RKO (cell line): ENCODE measurements at places on chromosomes 2 and 18.
A peak's percentile ranks its signal among the peaks of the same experiment; 100 is the strongest.

- DNase-seq = no peak
Measured at GRCh38 chr2:227462972-227463931, 8.7 kb upstream of the AGFG1 start.

- no peak for DNase-seq
Measured at GRCh38 chr18:21703241-21703820, 1.2 kb downstream of the ABHD3 start.

GRCh38 chr18:79949697-79950487 lies 1.6 kb downstream of the SLC66A2 start:
- DNase-seq = no peak

DNA sequence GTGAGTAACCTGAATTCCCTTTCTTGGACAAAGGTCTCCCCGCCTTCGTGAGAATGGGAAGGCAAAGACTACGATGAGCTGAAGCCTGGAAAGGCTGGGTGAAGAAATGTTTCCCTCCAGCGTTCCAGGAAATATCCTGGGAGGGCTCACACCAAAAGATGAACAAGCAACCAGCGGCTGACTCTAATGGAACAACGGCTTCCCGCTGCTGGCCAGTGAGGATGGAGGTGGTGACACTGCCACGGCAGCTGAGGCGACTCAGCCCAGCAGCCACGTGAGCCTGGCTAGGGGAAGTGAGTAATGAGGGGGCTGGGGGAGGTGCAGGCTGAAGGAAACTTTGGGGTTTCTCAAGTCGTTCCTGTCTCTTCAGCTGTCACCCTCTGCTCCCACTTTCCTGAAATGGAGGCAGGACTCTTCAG lies 105.0 kb upstream of the SMAD7 start:
- DNase-seq = peak; percentile 47

- DNase-seq = peak; percentile 8
Measured at GRCh38 chr2:59425247-59425646, 1128.2 kb downstream of the BCL11A start.

DNA sequence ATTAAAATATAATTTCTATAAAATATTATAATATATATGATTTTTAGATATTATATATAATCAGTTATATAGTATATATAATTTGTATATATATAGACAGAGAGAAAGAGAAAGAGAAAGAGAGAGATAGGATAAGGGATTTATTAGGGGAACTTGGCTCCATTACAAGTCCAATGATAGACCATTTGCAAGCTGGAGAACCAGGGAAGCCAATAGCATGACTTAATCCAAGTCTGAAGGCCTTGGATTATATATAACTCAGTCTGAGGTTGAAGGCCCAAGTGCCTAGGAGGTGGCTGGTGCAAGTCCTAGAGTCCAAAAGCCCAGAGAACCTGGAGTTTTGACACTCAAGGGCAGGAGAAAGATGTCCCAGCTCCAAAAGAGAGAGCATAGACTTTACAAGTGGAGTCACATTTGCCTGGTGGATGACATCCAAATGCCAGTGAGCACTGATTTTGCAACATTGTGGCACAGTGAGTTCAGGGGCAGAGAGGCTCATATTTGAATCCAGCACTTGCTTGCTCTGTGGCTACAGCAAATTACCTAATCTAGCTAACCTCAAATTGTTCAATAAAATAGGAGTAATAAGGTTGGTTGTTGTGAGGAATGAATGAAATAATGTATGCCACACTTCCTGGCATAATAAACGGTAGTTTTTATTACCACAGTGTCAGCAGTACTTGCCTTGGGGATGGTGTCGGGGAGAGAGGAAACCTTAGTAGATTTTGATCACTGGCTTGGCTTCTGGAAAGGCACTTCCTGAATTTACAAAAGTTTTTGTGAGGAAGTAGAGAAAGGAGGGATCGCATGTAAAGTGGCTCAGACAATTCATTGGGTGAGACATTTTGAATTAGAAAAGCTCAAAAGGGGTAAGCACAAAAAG lies 69.6 kb upstream of the CD28 start:
- DNase-seq = no peak

GRCh38 chr2:234492717-234493485 lies 4.0 kb downstream of the ARL4C start:
- no peak for DNase-seq

DNA sequence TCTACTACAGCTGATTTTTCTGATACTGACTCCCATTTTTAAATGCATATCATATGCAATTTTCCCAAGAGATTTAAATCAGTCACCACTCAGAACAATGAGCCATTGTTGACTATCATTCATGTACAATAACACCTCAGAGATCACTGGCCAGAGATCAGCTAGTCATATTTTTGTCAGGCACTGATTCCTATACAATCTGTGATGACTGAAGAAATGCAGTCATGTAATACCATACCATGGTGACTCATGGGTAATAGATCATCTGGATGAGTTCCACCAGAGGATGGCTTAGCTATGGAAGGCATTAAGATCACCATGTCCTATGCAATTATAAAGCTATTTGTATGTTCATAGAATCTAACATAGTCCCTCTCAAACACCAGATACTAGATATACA lies 285.7 kb upstream of the DCC start:
- DNase-seq = peak; percentile 13

- DNase-seq = no peak
Measured at GRCh38 chr2:29831560-29831959, 89.8 kb downstream of the ALK start.

DNA sequence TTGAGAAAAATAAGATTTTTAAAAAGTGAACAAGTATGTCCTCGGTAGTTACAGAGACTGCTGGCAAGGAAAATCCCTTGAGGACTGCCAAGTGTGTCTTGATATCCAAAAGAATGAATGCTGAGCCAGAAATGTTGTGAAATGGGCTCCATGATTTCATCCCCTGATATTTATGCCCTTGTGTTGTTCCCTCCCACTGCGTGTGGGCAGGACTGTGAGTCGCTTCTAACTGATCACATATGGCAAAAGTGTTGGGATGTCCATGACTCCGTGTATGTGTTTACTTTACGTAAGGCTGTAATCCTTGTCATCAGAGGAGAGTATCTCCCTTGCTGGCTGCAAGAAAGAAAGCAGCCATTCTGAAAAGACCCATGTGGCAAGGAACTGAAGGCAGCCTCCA lies 285.1 kb downstream of the SS18 start:
- no peak for DNase-seq

- DNase-seq = no peak
Measured at GRCh38 chr2:66488946-66489345, 54.0 kb downstream of the MEIS1 start.

GRCh38 chr2:38474021-38474456 lies 97.0 kb upstream of the ATL2 start:
- DNase-seq = no peak

DNA sequence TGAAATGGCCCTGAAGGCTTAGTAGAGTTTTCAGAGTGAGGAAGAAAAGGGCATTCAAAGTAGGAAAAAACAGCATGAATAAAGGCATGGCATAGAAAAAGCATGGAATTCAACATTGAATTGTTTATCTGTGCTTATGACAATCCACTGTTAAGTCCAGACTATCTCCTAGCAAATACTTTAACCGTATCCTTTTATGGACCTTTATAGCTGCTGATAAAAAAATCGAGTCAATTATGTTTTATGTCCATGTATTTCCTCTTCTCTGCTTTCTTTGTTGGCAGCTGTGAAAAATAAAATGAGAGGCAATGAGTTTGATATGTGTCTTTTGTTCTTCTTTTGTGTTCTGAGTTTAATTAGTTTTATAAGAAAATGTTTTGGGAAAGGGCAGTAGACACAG lies 70.4 kb downstream of the TDRD15 start:
- DNase-seq = no peak

DNA sequence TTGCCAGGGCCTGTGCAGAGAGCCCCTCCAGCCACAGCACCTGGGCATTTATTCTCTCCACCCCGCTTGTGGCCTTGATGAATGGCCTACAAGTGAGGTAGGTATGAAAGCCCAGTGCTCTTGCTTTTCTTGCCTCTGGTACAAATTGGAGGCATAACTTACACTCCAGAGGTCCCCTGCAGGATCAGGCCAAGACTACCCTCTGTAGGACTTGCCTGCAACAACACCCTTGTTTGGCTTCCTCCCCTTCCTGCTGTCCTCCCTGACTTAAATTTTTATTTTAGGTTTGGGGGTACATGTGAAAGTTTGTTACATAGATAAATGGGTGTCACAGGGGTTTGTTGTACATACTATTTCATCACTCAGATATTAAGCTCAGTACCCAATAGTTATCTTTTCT lies 95.7 kb downstream of the CDC42EP3 start:
- DNase-seq = no peak

DNA sequence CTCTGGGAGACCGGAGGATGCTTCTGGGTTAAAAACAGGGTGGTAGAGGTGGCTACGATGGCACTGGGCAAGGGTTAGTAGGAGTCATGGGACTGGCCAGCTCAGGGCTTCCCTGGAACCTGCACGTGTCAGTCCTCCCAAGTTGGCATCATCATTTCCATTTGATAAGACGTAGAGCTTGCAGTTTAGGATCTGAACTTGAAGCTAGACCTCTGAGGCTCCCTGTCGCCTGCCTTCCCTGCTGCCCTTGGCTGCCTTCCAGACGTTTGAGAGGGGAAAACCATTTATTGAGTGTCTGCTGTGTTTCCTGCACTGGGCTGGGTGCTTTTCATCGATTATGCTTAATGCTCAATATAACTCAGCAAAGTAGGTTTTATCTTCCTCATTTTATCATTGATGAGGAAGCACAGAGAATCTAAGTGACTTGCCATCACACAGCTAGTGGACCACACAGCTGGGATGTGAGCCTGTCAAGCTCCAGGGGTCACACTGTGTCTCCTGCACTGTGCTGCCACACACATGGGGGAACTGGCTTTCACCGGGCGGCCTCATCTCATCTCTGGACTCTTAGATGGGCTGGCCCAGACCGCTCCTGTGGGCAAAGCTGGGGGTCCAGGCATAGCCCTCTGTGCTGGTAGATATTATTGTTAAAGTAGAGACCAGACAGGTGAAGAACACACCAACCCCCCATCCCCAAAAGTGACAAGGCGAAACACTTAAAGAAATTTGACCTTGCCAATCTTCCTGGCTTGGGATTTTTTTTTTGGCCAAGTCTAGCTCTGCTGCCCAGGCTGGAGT lies 7.8 kb downstream of the NT5DC4 start:
- no peak for DNase-seq

DNA sequence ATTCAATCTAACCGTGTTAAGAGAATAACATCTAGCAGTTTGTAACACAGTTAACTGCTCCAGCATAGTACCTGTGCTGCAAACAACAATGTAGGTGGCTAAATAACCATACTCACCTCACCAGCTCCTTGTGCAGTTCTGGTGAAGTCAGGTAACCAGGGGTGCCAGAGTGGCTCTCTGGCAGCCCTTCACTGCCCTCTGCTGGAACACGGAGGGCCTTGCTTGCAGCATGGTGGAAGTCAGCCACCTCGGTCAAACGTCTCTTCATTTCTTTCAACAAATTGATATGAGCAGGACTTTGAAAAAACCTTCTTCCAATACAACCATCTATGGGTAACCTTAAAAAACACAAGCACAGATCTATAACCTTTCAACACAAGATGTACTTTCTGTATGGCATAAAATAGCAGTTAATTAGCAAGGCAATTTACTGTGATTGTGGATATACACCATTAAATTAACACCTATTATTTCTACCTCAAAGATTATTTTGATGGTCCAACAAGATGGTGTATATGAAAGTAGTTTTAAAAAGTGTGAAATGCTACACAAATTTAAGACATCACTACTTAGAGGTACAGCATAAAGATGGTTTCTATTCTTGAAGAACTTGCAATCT lies 56.6 kb downstream of the EPG5 start:
- peak; percentile 24 for DNase-seq

GRCh38 chr2:229104974-229105387 lies 166.1 kb downstream of the PID1 start:
- DNase-seq = no peak

GRCh38 chr2:158499383-158499782 lies 42.6 kb downstream of the PKP4 start:
- DNase-seq = no peak

DNA sequence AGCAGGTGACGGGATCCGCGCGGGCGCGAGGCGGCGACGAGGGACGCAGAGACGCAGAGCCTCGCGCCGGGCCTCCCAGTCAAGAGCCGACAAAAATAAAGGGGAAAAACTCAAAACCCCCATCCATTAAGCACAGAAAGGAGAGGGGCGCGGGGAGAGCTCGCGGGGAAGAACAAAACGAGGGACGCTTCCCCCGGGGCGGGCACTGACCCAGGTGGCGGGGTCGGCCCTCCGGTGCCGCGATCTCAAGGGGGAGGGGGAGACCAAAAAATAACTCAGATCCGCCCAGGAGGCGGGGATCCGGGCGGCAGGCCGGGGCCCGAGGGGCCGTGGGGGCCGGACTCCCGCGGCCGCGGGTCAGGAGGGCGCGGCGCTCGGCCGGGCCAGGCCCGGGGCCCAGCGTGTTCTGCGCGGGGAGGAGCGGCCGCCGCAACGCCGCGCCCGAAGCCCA lies 597 bp downstream of the RNF103 start:
- peak; percentile 46 for DNase-seq

DNA sequence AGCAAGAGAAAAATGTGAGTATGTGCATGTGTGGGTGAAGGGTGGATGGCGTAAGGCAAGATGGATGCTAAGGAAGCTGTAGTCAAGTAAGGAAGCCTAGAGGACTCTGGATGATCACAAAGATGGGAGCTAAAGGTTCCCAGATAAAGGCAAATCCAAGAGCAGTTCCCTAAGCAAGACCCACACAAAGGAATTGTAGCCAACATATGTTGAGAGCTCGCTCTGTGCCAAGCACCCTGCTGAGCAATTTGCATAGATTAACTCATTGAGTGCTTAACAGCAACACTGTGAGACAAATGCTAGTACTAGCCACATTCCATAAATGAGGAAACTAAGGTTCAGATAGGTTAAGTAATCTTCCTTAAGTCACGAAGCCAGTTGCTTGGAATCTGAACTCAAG lies 132.6 kb downstream of the C1D start:
- DNase-seq = no peak

DNA sequence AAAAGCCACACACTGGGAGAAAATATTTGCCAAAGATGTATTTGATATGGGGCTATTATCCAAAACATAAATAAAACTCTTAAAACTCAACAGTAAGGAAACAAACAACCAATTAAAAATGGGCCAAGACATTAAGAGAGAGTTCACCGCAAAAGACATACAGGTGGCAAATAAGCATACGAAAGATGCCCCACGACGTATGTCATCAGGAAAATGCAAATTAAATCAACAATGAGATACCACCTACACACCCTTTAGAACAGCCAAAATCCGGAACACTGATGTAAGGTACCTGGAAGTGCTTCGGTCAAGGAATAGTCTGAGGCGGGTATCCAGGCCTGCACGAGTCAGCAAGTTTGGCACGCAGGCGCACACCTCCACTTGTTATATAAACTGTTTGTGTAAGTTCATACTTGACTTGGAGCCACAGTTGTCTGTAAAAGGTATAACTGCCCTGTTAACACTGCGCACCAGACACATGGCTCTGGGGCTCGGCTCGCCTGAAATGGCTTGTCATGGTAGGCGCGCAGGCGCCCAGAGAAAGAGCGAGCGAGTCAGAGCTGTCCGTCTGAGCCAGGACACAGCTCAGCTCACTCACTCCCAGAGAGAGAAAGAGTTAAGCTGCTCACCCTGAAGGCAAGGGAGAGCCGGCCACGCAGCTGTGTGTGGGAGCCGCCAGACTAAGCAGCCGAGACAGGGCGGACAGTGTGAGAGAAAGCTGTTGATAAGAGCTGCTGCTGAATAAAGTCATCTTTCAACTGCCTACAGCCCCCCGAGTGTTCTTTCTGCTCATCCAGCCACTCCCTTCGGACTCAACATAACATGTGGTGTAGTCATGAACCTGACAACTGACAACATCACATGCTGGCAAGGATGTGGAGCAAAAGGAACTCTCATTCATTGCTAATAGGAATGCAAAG lies 87.3 kb downstream of the HNRNPLL start:
- no peak for DNase-seq
